SK-N-SH treated with all-trans-retinoic acid at 6 μM for 48 hours (cell line): ENCODE measurements at places on chromosomes 16 and 17.

- ATAC-seq = no peak
Observed at GRCh38 chr16:86089334-86089900, 190.5 kb downstream of the IRF8 start.

- peak; percentile 65 for ATAC-seq
Observed at GRCh38 chr17:77363821-77364361, 223.1 kb downstream of the SEC14L1 start.

- ATAC-seq = peak; percentile 44
Observed at GRCh38 chr17:47847341-47848197, 3.4 kb downstream of the SP6 start.

DNA sequence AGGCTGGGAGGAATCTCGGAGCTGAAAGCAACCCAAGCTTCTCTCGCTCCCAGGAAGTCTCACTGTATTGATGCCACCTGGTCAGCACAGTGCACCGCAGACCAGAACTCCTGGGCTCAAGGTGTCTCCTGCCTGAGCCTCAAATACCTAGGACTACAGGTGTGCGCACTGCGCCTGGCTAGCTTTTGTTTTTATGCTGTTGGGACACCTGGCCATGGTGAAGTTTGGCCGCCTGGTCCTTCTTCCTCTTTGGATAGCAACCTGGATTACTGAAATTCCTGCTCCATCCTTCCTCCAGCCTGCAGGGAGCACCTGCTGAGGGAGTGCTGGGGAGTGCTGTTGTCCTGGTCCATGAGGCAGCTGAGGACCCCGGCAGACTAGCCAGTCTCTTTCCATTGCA, 56.6 kb downstream of the COTL1 start:
- no peak; the same call in 2 of the 3 replicates for ATAC-seq

- ATAC-seq = no peak
Observed at GRCh38 chr17:5234645-5235576, at the start of gene SCIMP. TSS of gene SCIMP (minus strand) at chr17:5234860. CDS start at chr17:5234755, 105 bp downstream.

DNA sequence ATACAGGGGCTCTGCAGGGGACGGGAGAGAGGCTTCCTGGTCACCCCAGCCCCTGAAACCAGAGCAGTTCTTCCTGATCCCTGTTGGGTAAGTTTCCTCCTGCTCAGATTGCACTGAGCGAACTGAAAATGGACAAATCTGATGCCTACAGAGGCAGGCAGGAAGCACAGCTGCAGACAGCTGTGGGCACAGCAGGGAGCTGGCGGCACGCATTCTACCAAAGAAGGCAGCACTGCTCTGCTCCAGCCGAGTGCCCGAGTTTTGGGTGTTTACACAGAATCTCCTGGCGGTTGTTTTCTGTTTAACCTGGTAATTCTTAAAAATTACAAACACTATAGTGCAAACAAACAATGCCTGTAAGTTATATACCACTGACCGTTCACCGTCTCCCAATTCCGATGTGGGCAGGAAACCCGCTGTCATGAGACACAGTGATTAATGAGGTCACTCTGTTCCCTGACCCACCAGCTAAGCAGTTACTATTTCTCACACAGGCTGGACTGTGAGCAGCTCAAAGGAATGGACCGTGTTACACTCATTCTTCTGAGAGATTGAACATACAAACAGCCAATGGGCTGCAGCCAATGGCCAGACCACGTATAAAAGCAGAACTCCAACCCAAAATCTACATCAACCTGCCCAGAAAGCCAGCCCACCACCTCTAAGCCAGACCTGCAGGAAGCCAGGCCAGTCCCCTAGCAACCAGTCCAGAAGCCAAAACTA, 25.5 kb downstream of the NSMCE1 start:
- peak; percentile 73 for ATAC-seq

DNA sequence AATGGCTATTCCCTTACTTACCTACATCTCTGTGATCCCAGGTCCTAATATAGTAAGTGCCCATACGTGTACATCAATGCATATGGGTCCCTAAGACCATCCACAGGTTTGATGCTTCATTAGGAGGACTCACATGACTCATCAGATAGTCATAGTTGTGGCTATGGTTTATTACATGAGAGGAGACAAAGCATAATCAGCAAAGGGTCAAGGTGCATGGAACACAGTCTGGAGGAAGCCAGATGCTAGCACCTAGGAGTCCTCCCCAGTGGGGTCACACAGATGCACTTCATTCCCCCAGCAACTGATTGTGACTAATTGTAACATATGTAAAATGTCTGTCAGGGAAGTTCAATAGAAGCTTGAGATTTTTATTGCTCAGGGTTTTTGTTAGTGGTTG, 42.8 kb downstream of the PHKB start:
- no peak for ATAC-seq

DNA sequence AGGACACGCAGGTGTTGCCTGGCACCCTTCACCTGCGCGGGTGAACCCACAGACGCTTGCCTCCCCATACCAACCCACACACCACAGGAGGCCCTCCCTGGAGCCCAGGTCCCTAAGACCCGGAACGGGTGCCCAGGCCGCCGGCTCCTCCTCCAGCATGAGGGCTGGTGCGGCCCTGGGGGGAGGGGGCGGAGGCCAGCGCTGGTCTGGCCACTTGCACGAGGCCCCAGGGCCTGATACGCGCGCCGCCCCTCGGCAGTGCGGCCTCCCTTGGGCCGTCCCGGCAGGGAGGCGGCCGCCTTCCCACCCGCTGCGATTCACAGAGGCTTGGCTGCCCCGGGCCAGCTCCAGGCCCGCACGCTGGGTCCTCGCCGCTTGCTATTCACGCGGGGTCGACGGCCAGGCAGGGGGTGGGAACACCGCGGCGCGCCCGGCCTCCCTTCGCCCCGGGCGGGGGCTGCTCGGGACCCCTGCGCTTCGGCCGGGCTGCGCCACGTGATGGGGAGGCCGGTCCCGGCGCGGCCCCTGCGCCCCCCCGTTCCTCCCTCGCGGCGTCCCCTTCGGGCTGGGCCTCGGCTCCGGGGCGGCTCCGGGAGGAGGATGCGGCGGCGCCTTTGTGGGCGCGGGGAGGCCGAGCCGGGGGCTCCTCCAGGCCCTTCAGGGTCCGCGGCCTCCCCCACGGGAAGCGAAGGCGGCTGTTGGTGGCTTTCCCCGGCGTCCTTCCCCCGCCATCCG, 685 bp downstream of the FASN start:
- ATAC-seq = peak; percentile 48

- ATAC-seq = no peak
Observed at GRCh38 chr16:51271156-51271701, 120.2 kb upstream of the SALL1 start.

GRCh38 chr16:28081391-28081968, 18.0 kb upstream of the GSG1L start:
- no peak for ATAC-seq

GRCh38 chr16:85291302-85292148, 179.3 kb upstream of the CIBAR2 start:
- ATAC-seq = no peak
